ENCODE measurements at places on chromosomes 7 and 10. TPM values are rescaled to one million over a fixed set of nuclear protein-coding genes. Genes with fewer than 3 reads are reported as not detected.

Gene PHYHIPL
- total RNA-seq: not detected

Gene MSS51
- 2.1 TPM for total RNA-seq

Gene CTAGE6
- 1.1 TPM for total RNA-seq

Gene CALHM3
- total RNA-seq: not detected

Gene KIF11
- total RNA-seq: 8.7 TPM

Gene GNAT3
- total RNA-seq: not detected

Gene LMTK2
- 11.8 TPM for total RNA-seq

Gene NPSR1
- total RNA-seq: not detected

Gene MSMB
- not detected for total RNA-seq

Gene TNS3
- total RNA-seq: 74.0 TPM

Gene ANXA8L1
- not detected for total RNA-seq

Gene MEOX2
- 28.3 TPM for total RNA-seq

Gene NXPH1
- total RNA-seq: not detected

Gene GDF2
- not detected for total RNA-seq

Gene ASZ1
- total RNA-seq: not detected

Gene THSD7A
- 0.17 TPM for total RNA-seq

Gene DLX6
- total RNA-seq: 0.23 TPM

Gene CUBN
- total RNA-seq: 3.4 TPM

Gene UBTD1
- 20.3 TPM for total RNA-seq

Gene ARMC10
- total RNA-seq: 44.2 TPM

Gene UNC5B
- 38.6 TPM for total RNA-seq

Gene ADAM12
- 120 TPM for total RNA-seq

Gene PAX4
- total RNA-seq: not detected

Gene FKBP9
- total RNA-seq: 312 TPM

Gene IFIT1
- 22.2 TPM for total RNA-seq

Gene LBX1
- not detected for total RNA-seq

Gene H2BK1
- total RNA-seq: not detected

Gene CACNB2
- total RNA-seq: 0.20 TPM

Gene AKR1C8
- not detected for total RNA-seq

Gene PI4K2A
- 24.0 TPM for total RNA-seq

Gene ASB10
- not detected for total RNA-seq

Gene BLNK
- not detected for total RNA-seq

Data from smooth muscle cell of the pulmonary artery (primary cell).